ENCODE measurements at places on chromosomes 2 and 18.

DNA sequence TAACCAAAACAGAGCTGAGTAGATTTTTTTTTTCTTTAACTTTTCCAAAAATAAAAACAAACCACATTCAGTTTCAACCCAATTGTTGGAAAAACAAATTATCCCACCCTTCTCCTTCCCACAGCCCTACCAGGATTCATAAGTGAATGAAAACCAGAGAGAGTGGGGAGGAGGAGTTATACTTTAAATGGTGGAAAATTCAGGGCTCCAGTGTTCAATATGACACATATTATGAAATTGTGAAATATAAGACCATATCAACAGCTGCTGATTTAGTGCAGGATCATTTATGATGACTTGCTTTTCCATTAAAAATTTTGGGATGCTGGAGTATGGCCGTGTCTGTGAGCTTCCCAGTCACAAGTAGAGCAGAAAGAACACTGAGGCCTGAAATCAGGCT is 26.7 kb downstream of the COLEC12 start:
- DNase-seq: no peak

DNA sequence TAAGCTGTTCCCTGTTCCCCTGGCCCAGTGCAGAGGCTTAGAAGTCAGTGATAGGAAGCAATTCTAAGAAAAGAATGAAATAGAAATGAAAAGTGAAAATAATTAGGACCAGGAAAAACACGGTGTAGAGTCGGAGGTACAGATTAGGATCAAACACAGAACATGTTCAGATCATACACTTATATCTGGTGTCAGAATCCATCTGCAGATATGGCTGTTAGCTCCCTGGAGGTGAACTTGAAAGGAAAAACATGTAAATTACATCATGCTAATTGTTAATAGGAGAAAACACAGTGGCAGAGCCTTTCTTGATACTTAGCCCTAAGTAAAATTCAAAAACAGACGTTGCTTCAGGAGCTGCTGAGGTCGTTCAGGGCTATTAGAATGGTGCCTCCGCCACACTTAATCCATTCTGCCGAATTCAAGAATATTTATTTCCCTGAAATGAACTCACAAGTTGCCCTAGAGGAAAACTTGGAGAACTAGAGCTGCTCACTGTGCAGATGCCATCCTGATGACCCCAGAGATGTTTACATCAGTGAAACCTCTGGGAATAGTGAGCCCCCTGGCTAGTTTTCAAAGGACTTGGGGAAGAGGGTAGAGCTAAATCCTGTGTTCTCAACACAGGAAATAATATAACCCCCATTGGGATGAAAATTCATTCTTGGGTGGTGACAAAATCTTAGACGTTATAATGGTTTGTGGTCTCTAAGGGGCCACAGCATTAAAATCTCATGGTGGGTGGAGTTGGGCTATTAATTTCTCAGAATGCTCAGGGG is 27.5 kb downstream of the LPIN1 start:
- no peak for DNase-seq

DNA sequence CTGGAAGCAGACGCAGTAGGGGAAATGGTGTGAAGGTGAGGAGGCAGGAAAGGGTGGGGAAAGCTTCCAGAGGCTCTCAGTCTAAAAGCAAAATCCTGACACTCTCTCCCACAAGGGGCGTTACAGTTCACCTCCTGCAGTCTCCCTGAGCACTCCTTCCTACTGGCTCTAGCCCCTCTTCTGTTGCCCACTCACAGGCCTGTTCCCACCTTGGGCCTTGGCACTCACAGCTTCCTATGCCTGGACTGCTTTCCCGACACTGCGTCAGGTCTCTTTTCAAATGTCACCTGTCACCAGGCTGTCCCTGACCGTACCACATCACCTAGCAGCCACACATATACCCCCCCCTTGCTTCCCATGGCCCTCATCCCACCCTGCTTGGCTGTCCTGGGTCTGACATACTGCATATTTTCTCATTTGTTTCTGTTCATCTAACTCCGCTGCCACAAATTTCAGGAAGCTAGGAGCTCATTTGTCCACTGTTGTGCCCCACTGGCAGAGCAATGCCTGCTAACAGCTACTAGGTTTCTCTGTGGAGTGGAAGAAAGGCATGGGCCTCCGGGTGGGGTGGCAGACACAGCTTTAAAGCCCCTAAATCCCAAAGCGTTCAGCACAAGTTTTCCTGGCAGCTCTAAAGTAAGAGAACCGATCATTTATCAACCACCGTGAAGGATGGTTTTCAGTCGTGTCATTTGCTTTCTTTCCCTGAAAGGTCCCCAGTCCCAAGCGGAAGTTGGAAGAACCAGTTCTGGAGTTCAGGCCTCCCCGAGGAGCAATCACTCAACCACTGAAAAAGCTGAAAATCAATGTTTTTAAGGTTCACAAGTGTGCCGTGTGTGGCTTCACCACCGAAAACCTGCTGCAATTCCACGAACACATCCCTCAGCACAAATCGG is 118.8 kb downstream of the ZNF532 start:
- no peak for DNase-seq

- DNase-seq: no peak
These were observed 91.0 kb downstream of the TMEM17 start for GRCh38 chr2:62415019-62415431.

DNA sequence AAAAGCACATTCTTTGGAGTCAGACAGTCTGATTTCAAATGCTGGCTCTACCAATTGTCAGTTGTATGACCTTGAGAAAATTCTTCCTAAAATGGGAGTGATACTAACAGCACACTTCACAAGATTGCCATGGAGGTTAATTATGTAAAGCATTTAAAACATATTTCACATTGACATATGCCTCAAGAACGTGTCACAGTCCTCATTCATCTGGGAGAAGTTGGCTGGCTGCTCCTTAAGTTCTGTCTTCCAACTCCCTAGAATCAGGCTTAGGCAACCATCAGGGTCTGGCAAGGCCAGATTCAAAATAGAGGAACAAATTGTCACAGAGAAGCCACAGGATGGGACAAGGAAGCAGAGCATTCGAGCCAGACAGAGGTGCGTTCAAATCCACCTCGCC is 228.0 kb upstream of the RND3 start:
- DNase-seq: no peak

GRCh38 chr2:239942090-239942489 is 83.1 kb downstream of the NDUFA10 start:
- no peak for DNase-seq

DNA sequence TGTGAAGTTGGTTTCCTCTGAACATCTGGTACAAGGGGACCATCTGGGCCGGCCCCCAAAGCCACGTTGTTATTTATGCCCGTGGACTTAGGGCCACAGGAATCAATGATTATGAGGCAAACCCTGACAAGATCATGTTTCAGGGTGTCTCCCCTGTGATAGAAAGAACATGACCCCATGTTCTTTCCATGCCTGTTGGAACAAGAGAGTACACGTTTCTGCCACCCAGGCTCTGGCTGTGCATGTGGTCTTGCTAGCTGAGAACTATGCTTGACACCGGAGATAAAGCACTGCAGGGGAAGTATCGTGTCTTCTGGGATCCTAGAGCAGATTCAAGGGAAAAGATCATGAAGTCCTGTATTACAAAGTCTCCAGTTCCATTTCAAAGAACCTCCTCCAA is 64.2 kb downstream of the TMEM17 start:
- DNase-seq: no peak

DNA sequence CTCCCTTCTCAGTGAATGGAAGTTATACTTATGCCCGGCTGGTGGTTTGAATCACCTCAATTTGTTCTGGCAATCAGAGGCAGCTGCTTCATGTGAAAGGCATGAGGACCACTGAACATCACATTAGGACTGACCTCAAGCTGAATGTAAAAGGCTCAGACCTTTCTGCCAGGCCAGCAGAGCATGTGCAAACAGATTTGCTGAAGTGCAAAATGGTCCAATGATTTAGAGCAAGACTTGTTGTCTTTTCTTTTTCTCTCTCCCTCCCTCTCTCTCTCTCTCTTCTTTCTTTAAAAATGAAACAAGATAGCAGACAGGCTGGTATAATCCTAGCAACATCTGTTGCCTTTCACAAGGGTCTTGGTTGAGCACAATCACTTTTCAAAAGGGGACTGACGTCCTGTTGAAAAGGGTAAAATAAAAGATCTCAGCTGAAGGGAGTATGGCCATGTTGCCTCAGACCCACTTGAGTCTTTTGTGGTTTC is 13.3 kb upstream of the CDH7 start:
- DNase-seq: no peak

GRCh38 chr2:163698857-163699256 is 37.0 kb downstream of the FIGN start:
- DNase-seq: peak; percentile 11

DNA sequence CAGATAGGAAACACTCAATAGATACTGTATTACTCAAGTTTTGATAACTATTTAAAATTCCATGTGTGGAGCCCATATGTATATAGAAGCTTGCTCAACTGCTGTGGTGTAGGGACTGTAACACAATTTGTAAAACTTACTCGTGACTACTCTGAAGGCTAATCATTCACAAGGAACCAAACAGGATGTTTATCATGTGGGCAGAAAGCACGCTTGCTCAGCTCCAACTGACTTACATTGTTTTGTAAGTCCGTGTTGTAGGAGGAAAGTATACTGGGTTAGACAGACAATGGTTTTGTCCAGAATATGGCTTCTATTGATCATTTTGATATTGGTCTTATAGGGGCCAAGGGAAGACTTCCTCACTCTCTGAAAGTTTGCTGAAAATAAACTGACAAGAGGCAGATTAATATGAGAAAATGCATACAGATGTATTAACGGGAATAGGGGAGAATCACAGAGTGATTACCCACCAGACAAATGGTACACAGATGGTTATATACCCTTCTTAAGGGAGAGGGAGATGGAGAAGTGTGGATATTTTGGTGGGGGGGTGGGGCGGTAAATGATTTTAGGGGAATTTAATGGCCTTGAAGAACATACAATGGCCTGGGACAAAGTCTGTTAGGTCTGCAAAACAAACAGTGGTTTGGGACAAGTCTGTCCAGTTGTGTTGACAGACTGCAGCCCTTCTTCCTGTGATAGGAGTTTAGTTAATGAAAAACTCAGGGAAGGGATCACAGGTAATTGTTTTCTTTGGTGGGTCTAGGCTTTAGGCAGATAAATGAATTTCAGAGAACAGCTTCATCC is 259.3 kb upstream of the SP5 start:
- peak; percentile 74 for DNase-seq

- DNase-seq: peak; percentile 25
These were observed 84.1 kb upstream of the NABP1 start for GRCh38 chr2:191593622-191594385.

All from H4 (cell line).